Osteocyte (in vitro differentiated cells): ENCODE measurements at places on chromosomes 1 and 21. TPM values are rescaled to one million over a fixed set of nuclear protein-coding genes. Genes with fewer than 3 reads are reported as not detected.
A peak's percentile ranks its signal among the peaks of the same experiment; 100 is the strongest.

DNA sequence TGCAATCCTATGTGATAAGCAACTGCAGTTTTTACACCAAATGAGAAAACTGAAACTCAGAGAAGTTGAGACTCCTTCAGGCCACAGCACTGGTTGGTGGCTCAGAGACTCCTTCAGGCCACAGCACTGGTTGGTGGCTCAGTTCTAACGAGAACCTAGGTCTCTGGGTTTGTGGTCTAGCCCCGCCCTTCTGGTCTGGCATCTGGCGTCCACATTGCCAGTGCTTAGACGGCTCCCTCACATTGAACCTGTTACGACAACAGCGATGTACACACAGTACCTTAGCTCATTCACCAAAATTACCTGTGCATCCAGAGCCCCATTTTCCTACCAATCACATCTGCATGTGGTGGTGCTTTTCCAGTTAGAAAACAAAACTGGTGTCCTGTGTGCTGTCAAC is 66.1 kb downstream of the NID1 start:
- no peak for DNase-seq

The SLC1A7 gene
- total RNA-seq = not detected in 2 replicates

The PRKAB2 gene
- 10.1 and 14.0 TPM in 2 replicates for total RNA-seq

The TRIM17 gene
- 1.3 and 1.8 TPM in 2 replicates for total RNA-seq

The AKR1A1 gene
- 175 TPM in 2 replicates for total RNA-seq

- no peak for DNase-seq
Measured at GRCh38 chr1:16352842-16353535, 709 bp upstream of the FBXO42 start.

The CADM3 gene
- 0.13 TPM in 1 of 2 replicates, not detected in the other for total RNA-seq

- DNase-seq = no peak
Measured at GRCh38 chr1:93483200-93483599, 35.3 kb downstream of the FNBP1L start.

The MSH4 gene
- total RNA-seq = 0.62 and 0.68 TPM in 2 replicates

- DNase-seq = peak; percentile 34
Measured at GRCh38 chr1:229349463-229350385, 6.9 kb upstream of the CCSAP start.

DNA sequence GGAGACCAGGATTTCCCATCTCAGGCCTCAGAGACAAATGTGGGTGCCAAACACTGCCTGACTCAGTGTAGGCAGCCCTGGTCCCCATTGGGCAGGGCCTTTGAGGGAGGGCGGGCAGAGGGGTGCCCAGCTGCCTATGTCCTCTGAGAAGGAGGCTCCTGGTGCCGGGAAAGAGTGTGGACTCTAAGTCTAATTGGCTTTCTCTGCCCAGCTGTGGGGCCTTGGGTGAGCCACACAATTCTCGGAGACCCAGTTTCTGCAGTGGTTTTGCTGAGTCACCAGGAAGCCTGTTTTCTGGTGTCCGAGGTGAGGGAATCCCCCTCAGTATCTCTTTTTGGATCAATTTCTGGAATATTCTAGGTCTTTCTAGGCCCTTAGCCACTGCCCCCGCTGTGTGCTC is 35.3 kb upstream of the ACTL8 start:
- no peak for DNase-seq
